NCI-H1436 treated with DMSO at 0.1 percent for 48 hours (cell line): ENCODE measurements at places on chromosomes 13 and 19.

DNA sequence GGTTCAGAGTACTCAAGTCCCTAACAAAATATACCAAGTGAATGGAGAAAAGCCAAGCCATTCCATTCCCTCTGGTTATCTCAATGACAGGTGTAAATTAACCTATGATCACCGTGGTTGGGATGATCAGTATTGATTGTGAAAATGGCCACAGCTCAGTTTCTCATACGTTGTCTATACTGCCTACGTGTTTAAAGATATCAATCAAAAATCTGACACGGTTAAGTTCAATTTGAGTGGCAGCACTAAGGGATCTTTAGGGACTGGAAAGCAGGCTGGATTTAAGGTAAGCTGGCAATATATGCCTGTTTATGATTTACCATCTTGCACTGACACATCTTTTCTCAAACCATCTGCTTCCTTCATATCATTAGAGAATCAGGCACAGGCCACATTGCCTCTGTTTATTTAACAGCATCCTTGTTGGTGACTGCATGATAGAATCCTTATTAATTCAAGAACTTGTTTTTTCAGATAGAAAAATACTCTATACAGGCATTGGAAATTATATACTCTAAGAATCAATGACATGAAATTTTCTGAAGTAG is 907.9 kb downstream of the PCDH9 start:
- DNase-seq: no peak

DNA sequence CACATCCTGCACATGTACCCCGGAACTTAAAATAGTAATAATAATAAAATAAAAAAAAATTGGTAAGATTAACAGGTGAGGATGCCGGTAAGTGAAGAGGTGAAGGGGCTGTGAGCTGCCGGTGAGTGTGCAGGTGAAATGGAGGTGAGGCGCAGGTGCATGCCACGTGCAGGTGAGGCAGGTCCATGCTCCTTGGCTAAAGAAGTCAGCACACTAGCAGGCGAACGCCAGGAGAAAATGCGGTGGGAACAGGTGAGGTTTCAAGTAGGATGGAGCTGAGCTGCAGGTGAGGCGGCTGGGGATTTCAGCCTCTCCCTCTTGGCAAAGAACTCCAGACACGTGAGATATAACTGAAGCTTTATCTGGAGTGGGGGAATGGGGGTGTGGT is 7.5 kb upstream of the TNFSF14 start:
- no peak for DNase-seq

- no peak for DNase-seq
These were observed 11.3 kb upstream of the MKNK2 start for GRCh38 chr19:2062389-2062729.

DNA sequence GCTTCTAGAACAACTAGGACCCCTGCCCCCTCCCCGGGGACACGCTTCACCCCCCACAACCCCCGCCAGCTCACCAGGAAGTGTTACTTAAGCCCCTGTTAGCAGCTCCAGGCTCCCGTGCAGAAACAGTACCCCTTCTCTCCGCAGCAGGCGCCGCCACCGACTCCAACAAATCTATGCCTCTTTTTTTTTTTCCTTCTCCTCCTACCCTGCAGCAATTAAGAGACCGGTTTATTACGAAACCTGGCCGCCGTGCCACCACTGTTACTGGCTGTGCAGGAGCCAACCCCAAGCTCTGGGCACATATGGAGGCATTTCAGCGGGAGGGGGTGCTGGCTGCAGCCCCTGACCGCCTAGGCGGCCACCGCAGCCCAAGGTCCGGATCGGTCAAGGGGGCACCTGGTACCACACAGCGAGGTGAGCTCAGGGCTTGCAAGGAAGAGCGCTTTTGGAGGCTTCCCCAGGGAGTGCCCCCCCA is 2.4 kb downstream of the GADD45B start:
- DNase-seq: no peak

- no peak for DNase-seq
These were observed 55.4 kb upstream of the ADGRE5 start for GRCh38 chr19:14325863-14326262.

DNA sequence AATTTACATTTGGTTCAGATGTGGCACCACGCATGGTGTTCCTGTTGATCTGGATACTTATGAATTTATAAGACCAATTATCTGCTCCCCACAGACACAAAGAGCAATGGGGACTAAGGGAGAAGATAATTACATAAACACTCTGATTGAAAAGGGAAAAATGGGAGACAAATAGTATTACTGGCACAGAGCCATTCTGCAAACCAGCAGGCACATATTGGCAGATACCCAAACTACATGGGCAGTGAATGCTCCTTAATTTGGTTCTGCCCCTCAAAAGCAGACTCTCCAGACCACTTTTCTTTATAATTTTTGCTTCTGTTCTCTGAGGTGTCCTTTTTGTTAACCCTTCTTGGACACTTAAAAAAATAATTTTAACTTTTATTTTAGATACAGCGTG is 1674.2 kb downstream of the PCDH9 start:
- peak; percentile 4 for DNase-seq

- DNase-seq: no peak
These were observed 129.1 kb downstream of the TNFRSF19 start for GRCh38 chr13:23699271-23699670.

DNA sequence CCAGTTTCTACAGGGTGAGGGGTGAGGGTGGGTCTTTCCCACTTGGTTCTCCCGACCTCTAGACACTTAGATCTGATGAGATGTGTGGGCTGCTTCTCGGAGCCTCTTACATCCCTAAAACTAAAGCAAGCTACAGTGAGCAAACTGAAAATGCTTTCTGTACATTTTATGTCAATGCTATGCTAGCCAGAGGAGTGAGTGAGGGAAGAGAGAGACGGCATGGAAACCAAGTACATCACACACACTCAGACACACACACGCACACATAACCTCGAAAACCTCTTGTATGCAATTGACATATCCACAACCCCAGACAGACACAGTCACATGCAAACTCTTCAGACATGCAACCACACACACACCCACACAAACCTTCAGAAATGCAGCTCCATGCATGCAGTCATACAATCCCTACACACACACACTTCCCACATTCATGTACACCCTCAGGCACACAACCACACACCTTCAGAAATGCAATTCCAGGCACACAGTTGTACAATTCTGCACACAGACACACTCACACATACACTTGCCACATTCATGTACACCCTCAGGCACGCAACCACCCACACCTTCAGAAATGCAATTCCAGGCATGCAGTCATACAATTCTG is 1.4 kb downstream of the SLC1A6 start:
- DNase-seq: no peak
